Activated naive CD4-positive, alpha-beta T cell treated with anti-CD3 and anti-CD28 coated beads for 36 hours (primary cell): ENCODE measurements at places on chromosomes 6 and 20.

GRCh38 chr6:29661071-29661470 lies 4.2 kb downstream of the MOG start:
- no peak for DNase-seq

GRCh38 chr6:14383393-14384174 lies 266.0 kb downstream of the CD83 start:
- DNase-seq, result no peak

DNA sequence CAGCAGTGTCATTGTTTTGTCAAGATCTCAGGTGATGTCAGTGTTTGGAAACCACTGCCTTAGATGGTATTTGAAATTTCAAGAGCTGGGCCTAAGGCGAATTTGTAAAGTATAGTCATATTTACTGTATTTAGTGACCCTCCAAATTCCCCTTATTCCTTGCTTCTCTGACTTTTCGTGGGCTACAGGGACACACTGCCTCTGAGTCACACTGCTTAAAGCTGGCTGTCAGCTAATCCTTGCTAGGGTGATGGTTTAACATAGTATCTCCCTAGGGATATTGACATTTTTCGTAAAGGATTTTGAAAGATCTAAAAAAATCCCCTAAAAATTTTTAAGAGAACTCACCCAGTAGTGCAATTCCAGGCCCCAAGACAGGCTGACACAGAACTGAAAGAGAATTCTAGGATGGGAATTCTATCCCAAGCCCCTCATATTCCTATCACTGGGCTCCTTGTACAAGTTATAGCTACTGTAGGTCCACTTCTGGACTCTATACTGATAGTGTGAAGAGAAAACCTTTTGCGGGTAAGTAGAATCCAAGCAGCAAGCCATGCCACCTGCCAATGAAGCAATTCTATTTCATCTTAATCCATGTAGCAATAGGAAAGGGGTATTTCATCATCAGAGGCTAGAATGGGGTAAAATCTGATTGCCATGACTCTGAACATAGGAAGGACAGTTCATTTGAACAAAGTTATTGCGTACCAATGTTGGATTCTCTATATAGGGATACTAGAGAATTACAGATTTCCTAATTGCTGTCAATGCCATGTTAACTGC lies 4.3 kb downstream of the BMP6 start:
- DNase-seq, result no peak

- no peak for DNase-seq
Measured at GRCh38 chr20:62547364-62547763, 71.6 kb upstream of the GATA5 start.

GRCh38 chr6:170210026-170210390 lies 80.9 kb downstream of the DLL1 start:
- DNase-seq, result peak; percentile 21

DNA sequence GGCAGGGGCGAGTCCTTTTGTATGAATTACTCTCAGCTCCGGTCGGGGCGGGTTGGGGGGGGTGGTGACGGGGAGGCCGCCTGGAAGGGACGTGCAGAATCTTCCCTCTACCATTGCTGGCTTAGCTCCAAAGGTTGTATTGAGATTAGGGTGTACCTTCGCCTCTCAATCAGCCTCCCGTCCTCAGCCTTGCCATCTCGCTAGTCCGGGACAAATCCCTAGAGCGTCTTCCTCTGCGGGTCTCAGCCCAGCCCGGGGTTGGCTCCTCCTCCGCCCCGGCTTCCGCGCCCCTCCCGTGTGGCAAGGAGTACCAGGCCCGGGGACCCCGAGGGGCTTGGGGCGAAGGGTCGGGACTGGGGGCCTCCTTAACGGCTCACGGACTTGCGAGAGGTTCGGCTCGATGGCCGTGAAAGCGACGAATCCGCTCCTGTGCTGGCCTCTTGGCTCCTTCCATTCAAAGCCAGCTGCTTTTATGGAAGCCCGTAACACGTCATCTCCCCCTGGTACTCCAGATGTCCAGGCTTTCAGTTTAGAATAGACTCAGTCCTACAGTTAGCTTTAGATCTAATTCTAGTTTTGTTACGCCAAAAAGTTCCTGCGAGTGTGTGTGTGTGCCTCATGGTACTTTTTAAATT lies 636 bp upstream of the EEF1A1 start:
- no peak for DNase-seq

GRCh38 chr6:93260881-93261280 lies 158.5 kb downstream of the EPHA7 start:
- no peak for DNase-seq

DNA sequence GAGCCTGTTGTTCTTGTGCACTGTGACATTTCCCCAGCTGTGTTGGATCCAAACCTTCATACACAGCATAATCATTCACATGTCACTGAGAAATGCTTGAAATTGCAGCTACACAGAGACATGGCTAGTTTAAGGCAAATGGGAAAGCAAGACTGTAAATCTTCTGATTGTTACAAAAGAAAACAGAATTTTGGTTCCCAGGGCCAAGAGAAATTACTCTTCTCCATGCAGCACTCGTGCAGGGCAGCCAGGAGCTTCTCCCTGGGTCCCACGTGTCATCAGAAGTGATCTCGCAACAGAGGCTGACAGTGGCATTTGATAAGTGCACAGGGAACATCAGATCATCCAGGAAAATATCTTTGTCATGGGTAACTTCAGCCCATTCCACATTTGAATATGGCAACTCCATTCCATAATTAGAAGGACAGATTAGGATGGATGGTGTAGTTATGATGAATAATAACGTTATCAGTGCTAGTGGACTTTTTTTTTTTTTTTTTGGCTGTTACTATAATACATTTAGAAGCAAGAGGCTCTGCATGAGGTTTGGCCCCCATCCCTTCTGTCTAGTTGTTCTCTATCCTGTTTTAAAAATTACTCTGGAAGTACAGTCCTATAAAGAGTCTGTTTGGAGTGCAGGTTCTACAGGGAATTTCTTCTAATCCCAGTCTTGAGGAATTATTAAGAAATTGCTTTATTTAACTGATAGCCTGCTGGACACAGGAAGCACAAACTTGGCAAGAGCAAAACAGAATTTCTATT lies 571.0 kb upstream of the NOX3 start:
- DNase-seq, result no peak

DNA sequence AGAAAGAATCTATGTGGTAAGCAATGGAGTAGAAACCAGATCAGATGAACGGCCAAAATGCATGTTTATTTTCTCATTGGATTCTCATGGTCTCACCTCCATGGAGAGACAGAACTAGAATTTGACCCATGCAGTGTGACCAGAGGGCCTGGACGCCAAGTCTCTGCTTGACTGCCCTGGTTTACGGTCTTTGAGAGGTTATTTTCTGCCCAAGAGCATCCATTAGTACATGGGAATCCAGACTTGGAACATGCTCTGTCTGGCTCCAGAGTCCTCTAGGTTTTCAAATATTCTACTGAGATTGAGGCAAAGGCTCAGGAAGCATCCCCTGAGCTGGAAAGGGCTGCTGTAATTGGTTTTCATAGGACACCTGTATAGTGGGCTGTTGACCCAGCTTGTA lies 45.5 kb upstream of the UST start:
- DNase-seq, result no peak

GRCh38 chr6:136890194-136890839 lies 31.8 kb upstream of the SLC35D3 start:
- no peak for DNase-seq

DNA sequence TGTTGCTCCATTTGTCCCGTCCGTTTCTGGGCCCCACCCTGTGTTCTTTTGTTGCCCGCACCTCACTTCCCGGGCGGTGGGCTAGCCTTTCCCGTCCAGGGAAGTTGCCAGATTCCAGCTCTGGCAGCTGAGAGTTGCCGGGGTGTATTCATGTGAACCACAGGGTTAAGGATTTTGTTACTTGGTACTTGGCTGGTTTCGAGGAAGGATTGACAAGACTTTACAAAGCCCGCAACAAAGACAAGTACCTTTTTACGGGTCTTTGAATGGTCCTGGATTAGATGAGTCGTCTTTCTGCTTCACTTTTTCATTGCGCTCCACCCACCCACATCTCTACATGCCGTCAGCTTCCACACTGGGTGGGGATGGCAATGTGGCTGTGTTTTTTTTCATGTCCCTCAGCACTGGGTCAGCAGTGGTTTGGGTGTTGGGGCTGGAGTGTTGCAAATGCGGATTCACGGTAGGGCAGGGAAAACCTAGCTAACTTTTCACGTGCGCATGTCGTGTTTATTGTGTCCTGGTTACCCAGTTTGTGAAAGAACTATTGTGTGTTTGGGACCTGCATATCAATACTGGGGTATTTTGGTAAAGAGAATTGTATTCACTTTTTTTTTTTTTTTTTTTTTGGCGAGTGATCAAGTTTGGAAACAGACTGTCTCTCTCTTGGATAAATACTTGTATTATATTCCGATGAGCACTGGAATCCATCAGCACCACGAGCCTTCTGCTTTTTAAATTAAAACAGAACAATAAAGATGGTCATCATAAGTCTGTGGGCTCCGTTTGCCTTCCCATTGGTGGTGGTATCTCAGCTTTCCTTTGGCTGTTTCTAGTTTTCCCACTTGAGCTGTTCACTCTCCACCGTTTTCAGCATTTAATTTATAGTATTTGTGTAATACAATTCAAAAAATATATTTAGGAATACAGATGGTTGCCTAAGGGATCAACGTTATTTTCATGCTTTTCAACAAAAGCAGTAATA lies 1.2 kb downstream of the DUSP22 start:
- peak; percentile 48 for DNase-seq

DNA sequence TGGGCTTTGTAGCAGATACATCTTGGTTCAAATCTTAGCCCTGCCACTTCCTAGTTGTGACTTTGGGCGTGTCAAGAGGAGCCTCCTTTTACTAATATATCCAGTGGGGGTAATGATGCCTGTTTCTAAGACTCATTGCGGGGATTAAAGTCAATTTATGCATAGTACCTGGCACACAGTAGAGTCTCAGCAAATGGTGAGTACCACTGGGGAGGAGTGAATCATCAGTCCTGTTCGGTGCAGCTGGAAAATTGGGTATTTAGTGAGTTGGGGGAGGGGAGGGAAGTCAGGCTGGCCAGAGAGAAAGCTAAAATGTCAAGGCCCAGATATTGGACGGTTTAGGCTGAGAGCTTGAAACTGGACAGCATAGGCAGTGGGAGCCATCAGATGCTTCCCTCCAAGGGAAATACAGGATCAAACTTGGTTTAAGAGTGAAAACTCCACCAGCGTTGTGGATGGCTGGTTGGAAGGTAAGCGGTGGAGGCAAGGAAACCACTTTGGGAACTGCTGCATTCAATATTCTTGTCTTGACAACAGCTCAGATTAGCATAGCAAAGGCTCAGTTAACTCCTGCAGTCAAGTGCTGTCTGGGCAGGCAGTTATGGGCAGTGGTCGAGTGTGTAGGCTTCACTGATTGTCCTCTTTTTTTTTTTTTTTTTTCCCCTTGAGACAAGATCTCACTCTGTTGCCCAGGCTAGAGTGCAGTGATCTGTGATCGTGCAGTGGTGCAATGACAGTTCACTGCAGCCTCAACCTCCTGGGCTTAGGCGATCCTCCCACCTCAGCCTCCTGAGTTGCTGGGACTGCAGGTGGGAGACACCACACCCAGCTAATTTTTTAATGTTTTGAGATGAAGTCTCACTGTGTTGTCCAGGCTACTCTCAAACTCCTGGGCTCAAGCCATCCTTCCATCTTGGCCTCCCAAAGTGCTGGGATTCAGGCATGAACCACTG lies 12.9 kb downstream of the PPP1R16B start:
- DNase-seq, result no peak

- no peak for DNase-seq
Measured at GRCh38 chr6:139680819-139681218, 306.4 kb upstream of the CITED2 start.

- DNase-seq, result no peak
Measured at GRCh38 chr6:148223424-148223842, 119.2 kb upstream of the SASH1 start.

GRCh38 chr6:117072134-117072533 lies 193.2 kb upstream of the VGLL2 start:
- DNase-seq, result no peak

DNA sequence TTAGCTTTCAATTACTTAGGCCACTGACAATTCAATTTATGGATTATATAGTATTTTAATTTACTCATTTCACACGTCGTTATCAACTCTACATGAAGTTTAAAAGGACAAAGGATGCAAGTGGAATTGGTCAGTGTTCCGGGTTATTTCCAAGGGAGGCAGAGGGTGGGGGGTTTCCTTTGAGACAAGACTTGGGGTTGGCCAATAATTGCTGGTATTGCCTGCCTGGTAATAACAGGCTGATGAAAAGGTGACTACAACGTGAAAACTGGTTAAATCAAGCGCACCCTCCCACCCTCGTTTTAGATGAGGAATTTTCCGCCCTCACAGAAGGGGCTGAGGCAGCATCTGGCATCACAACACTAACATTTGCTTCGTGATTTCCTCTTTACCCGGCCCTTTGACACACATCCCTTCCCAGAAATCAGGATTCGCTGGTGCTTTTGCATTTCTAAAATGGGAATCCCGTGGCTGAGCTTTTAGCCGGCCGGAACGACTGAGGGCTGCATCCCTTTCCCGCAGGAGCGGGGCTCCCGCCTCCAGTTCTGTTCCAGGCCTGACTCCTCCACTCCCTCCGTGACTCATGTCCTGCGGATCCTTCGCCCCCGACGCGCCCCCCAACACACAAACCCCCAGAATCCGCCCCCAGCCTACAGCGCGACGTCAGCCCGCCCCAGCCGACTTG lies 999 bp upstream of the PIM1 start:
- DNase-seq, result peak; percentile 76

DNA sequence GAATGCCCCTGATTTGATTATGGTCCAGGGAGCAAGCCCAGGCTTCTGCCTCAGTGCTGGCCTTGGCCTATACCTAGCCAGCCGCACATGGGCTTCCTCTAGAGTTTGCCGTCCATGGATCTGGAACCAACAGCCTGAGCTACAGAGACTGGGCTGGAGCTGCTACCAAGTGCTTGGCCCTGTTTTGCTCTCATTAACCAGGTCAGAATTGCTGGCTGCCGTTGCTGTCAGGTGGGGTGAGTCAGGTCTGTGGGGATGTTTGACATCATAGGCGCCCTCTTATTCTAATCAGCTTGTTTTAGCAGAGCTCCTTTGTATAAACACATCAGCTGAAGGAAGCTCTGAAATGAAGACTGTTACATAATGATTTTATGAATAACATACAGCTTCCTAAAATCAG lies 83.1 kb upstream of the PHACTR2 start:
- DNase-seq, result no peak

DNA sequence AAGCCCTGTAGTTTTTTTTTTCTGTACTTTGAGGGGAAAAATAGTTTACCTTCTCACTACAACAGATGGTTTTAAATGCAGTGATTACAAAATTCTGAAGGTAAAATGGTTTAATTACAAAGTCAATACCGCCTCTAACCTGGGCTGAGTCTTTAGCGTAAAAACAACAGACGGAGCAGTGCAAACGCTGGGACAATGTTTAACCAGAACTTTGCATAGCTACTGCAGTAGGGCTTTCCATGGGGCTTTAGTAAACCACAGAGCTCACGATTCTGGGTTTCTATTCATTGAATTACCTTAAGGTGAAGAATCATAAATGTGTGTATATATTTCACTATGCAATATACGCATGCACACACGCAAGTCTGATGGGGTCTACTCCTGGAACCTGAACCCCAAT lies 77.9 kb downstream of the RFX6 start:
- DNase-seq, result no peak

GRCh38 chr6:11994875-11995461 lies 17.1 kb upstream of the HIVEP1 start:
- no peak for DNase-seq

- DNase-seq, result no peak
Measured at GRCh38 chr6:168158980-168159349, 80.0 kb upstream of the FRMD1 start.
